Suprapubic skin (tissue), 4 donors: ENCODE measurements at places on chromosomes 7 and 10. TPM values are rescaled to one million over a fixed set of nuclear protein-coding genes. Genes with fewer than 3 reads are reported as not detected.

Gene CYP3A4
- total RNA-seq, result 2.3 TPM

Gene RHOBTB1
- 4.0 TPM for total RNA-seq

DNA sequence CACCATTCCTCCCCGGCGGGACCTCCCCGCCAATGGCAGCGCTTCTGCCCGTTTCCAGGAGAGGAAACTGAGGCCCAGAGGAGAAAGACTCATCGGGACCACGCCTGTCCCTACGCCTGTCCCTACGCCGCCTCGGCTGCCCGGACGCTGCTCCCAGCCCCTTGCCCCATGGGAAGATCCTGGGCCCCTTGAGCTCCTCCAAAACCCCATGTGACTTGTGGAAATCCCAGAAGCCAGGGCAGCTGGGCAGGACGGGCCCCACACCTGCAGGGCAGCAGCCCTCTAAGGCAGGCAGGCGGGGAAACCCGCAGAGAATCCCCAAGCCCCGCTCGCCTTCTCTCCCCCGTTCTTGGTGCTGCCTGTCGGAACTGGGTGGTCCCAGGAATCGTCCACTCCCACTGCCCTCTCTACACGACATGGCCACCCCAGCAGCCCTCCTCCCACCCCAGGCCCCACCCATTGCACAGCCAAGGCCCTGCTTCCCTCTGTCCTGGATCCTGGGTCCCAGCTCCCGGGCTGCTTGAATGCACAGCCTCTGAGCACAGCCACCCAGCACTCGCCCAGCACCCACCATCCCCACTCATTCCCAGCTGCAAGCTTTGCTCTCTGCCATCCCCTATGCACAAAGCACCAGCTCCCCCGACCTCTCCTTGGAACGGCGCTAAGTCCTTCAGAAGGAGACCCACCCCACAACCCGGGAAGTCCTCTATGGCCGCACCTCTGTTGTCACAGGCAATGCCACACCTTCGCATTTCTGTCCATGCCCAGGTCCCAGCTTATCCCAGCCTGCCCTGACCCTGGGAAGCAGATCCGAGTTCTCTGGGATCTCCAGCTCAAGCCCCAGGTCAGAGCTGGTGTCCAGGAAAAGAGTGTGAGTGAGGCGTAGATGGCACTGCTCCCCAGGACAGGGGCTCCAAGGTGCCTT, 50.6 kb downstream of the SLC29A4 start:
- no peak for DNase-seq

GRCh38 chr10:110343947-110344346, 39.2 kb upstream of the SMNDC1 start:
- DNase-seq, result no peak

DNA sequence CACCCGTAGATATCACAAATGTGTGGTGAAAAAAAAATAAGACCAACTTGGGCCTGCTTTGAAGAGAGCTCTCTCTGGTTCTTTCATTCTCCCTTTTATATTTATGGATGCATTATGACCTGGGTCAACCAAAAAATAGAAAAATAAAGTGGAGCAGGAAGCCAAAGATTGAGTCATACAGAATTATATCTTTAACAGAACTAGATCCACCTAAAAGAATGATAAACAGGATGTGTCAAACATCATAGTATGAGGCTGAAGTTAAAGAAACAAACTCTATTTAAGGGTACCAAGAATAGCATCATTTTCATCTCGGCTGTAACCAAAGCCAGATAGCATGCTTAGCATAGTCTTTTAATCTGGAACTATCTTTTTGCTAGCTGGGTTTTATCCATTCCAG, 28.8 kb upstream of the NMT2 start:
- no peak for DNase-seq

DNA sequence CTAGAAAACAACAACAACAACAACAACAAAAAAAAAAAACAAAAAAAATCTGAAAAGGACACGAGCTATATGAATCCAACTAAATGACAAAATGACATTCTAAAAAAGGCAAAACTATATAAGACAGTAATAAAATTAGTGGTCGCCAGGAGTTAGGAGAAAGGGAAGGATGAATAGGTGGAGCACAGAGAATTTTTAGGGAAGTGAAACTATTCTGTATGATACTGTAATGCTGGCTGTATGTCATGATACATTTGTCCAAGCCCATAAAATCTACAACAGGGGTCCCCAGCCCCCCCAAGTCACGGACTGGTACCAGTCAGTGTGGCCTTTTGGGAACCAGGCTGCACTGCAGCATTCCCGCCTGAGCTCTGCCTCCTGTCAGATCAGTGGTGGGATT, 2.8 kb upstream of the PUS7 start:
- no peak for DNase-seq

GRCh38 chr7:39589323-39590111, 23.3 kb downstream of the YAE1 start:
- no peak for DNase-seq

DNA sequence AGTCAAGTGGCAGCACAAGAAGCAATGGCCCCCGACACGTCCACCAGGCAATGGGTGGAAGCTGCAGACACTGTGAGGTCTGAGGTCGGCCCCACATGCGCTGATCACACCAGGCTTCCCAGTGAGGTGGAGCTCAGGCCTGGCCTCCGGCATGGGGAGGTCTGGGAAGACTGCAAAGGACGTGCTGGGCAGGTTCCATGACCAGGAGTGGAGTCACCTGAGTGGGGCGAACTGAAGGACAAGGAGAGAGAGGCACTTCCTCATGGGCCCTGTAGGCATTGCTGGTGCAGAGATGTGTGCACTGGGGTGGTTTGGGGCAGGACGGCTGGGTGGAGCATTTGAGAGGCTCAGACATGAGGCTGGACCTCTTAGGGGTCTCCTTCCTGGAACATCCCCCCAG, 35.1 kb downstream of the C10orf120 start:
- peak; percentile 71 for DNase-seq

DNA sequence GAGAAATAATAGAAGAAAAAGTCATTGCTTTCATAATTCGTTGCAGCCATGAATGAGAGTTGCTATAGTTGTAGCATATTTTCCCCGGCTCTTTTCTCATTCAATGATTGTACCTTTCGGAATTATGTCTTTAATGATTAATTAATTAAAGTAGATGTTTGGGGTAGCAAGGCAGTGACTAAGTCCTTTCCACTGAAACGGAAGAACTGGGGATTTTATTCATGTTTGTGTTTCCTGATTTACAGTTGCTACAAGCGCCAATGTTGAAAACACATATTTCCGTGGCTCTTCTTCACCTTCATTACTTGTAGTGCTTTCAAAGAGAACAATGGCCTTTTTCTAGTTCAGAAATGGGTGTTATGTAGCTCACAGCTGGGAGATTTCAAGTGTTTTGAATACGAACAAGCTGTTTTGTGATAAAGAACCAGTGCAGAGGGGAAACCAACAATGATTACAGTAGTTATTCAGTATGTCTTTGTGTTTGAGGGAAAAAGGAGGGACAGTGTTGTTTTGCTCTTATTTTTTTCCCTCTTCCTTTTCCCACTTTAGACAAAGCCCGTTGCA, 153.5 kb downstream of the NSUN6 start:
- DNase-seq, result no peak

GRCh38 chr10:60417901-60418300, 28.2 kb upstream of the ANK3 start:
- DNase-seq, result no peak

- no peak for DNase-seq
These were observed 376.9 kb downstream of the PHTF2 start for GRCh38 chr7:78175330-78176100.

GRCh38 chr10:116848032-116848943, 1.0 kb upstream of the ENO4 start:
- DNase-seq, result no peak

DNA sequence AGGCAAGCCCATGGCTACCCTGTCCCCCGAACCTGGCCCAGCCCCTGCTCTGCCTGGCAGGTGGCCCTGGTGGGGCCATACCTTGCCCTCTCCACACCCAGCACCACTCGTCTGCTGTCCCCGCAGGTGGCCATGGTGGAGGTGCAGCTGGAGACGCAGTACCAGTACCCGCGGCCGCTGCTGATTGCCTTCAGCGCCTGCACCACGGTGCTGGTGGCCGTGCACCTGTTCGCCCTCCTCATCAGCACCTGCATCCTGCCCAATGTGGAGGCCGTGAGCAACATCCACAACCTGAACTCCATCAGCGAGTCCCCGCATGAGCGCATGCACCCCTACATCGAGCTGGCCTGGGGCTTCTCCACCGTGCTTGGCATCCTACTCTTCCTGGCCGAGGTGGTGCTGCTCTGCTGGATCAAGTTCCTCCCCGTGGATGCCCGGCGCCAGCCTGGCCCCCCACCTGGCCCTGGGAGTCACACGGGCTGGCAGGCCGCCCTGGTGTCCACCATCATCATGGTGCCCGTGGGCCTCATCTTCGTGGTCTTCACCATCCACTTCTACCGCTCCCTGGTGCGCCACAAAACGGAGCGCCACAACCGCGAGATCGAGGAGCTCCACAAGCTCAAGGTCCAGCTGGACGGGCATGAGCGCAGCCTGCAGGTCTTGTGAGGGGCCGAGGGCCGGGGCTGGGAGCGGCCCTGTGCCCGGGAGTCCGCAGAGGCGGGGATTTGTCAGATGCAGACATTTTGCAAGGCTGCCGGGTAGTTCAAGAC, 13.2 kb downstream of the ORAI2 start:
- DNase-seq, result no peak

DNA sequence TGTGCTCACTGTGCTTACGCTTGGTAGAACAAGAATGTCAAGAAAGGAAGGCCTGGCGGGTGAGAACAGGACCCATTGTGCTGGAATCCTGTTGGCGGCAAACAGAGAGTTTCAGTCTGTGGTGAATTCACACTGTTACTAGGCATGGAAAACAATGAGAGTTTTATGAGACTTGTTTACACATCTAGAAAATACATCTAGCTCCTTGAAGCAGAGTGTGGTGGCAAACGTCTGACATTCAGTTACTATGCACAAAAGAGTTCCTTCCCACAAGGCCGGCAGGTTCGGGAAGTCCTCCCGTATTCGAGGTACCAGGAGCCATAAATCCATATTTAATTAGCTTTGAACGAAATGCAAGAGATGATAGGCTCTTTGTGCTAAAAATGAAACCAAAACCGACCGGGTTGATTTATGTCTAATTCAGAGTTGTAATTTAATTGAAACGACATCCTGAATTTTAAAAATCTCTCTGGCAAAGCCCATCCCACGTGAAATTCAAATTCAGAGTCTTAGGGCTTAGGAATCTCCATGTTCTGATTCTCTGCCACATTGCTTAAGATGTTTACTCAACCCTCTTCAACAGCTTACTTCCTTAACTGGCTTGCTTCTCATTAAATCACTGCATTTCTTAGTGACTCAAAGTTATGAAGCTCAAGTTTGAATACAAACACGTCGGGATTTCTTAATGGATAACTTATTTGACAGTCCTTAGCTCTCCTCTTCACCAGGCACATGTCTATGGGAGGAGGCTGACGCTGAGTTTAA, 299.9 kb upstream of the PITRM1 start:
- DNase-seq, result no peak

- no peak for DNase-seq
These were observed 360.8 kb downstream of the CRPPA start for GRCh38 chr7:16060502-16060901.

DNA sequence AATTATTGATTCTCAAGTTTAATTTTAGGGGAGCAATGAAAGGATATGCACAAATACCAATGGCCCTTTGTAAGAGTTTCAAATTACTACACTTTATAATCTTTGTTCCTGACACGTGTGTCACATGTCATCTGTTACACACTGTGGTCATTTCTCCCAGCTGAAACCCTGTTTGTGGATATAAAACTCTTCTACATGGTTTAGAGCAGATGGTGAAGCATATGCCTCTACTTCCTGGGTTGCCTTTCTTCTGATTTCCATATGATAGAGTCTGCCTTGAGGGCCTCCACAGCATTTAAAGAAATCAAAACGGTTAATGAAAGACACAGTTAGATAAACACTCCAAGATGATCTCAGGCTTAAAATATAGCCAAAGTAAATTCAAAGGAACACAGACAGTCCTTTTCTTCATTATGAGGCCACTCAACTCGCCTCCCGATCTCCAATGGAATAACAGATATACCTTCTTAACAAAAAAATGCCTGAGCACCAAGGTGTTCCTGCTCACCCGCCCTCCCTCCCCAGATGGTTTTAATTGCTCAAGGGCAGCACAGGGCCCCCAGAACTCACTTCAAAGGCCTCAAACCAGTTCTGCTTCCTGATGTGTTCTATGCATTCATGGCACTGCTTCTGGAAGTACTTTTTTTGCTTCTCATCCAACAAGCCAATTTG, 75.0 kb downstream of the CPVL start:
- DNase-seq, result no peak

GRCh38 chr10:58052772-58053171, 214.9 kb downstream of the IPMK start:
- no peak for DNase-seq

GRCh38 chr7:118747473-118747872, 523.0 kb downstream of the ANKRD7 start:
- DNase-seq, result no peak

DNA sequence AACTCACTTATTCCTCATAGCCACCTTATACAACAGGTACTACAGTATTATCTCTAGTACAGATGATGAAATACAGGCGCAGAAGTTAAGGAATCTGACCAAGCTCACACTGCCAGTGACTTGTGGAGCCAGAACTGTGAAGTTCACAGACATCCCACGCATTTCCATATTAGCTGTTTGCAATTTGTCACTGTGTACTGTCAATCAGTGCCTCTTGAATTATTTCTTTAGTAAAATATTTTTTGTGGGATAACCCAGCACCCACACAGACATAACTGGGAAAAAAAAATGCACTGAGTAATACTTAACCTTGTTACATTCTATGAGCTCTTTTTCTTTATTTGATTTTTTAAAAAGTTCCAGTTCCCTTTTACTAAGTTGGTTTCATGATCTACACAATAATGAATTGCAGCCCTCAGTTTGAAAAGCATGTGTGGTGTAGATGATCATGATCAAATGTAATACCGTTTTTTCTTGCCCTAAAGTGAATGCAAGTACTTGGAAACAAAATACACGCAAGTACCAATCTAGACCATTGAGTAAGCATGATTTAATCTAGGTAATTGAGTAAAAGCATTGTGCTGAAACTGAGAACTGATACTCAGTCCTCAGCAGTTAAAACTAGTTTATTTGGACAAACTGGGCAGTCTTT, 14.1 kb downstream of the CUL1 start:
- DNase-seq, result no peak

DNA sequence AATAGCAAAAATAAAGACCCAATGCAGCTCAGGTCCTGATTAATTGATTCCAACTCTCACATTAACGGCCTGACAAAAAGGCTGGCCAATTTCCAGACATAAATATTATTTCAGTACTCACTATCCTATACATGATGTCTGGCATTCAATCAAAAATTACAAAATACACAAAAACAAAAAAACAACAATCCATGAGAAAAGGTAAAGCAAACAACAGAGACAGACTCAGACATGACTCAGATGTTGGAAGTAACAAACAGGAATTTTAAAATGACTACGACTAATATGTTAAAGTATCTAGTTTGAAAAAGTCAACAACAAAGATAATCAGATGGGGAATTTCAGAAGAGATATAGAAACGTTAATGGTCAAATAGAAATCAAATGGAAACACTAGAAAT, 152.8 kb downstream of the AMPH start:
- DNase-seq, result no peak

- no peak for DNase-seq
These were observed 170.8 kb upstream of the HABP2 start for GRCh38 chr10:113381981-113382509.
